ENCODE measurements at places on chromosomes 12 and 14.

DNA sequence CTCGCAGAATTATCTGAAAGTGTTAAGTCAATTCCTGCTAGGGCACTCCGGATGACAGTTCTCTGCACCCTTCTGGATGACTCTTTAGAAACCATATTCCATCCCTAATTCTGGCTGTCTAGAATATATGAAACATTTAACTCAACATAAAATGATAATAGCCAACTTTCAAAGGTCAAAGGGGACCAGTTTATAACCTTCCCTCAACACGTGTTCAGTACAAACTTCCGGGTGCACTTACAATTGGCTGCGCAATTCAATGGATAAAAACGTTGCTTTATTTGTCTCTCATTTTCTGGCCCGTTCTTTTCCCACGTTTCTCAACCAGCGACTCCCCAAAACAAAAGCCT is 1.3 kb downstream of the SBNO1 start:
- no peak for DNase-seq

GRCh38 chr14:22547313-22547947 is 41.6 kb downstream of the DAD1 start:
- DNase-seq = no peak

DNA sequence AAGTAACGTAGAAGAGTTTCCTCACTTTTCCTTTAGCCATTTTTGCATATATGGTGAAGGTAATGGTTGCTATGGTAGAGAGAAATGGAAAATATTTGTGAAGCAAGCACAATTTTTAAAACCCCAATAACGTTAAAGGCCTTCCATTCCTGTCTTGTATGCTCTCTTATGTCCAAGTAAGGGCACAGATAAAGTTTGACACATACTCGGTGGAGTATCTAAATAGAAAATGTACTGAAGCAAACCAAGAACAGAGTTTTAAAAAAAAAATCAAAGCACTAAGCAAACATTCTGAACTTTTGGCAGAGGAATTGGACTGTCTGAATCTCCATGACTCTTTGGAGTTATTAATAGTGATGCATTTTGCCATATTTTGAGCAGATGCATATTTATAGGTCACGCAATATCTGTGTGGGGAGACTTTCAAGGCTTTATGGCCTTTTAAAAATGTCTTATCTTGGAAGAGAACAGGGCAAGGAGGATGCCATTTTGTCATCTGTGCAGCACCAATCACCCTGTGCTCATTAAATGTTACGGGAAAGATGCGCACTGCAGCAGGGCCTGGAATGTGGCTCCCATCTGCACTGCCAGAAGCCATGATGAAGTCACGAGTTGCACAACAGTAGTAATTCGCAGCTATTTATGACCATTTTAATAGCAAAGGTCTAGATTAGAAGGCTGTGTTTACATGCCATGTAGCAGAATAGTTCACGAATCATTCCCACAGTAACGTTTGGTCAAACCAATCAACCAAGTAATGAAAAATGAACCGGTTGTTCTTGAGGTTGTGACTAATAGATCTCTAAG is 23.3 kb upstream of the AMIGO2 start:
- no peak for DNase-seq

GRCh38 chr12:8950221-8950527 is 729 bp upstream of the M6PR start:
- no peak for DNase-seq

DNA sequence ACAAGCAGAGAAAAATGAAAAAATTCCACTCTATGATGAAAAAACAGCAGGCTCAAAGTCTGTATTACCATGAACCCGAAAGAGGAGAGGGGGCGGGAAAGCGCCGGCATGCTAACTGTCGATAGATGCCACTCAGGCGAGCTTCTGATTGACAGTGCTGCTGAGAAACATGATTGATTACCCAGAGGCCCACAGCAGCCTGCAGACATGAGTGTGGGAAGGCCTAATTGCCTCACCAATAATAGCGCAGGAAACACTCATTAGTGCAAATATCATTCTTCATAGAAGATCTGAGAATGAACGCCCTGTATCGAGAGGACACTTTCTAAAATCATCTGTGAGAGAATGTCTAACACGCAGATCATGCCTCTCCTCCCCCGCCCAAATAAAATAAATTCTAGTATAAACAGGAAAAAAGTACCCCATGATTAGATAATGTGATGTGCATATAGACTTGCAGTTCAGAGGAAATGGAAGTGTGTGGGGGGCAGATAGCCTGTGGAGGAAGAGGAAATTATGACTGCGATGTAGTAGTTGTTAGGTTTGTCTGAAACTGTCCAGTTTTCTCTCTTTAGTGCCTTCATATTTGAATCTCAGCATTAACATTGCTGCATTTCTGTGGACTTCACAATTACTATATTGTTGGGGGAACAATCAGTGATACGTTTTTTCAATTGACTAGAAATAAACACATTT is 15.6 kb downstream of the TPH2 start:
- no peak for DNase-seq

- no peak for DNase-seq
Observed at GRCh38 chr14:94047581-94047980, 21.4 kb downstream of the OTUB2 start.

GRCh38 chr12:104094284-104094683 is 30.0 kb downstream of the HCFC2 start:
- no peak for DNase-seq

- DNase-seq = no peak
Observed at GRCh38 chr12:122062832-122063693, 15.5 kb upstream of the MLXIP start.

DNA sequence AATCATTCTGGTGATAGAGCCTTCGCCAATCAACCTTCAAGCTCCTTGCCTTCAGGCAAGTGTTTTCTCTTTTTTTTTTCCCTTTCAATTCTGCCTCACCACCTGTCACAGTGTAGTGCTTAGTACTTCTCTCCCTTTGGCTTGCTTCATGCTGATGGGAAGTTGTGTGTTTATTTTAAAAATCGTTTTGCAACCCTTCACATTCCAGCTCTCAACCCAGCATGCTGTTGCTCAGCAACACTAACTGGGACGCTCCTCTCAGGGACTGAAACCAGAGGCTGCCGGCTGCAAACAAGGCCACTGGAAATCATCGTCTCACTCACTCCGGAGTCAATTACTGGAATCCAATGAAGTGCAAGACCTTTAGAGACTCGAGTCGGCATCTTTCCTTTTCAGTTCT is 342.7 kb downstream of the PRKD1 start:
- DNase-seq = peak; percentile 84

GRCh38 chr12:19958389-19958788 is 409.9 kb upstream of the PDE3A start:
- no peak for DNase-seq

DNA sequence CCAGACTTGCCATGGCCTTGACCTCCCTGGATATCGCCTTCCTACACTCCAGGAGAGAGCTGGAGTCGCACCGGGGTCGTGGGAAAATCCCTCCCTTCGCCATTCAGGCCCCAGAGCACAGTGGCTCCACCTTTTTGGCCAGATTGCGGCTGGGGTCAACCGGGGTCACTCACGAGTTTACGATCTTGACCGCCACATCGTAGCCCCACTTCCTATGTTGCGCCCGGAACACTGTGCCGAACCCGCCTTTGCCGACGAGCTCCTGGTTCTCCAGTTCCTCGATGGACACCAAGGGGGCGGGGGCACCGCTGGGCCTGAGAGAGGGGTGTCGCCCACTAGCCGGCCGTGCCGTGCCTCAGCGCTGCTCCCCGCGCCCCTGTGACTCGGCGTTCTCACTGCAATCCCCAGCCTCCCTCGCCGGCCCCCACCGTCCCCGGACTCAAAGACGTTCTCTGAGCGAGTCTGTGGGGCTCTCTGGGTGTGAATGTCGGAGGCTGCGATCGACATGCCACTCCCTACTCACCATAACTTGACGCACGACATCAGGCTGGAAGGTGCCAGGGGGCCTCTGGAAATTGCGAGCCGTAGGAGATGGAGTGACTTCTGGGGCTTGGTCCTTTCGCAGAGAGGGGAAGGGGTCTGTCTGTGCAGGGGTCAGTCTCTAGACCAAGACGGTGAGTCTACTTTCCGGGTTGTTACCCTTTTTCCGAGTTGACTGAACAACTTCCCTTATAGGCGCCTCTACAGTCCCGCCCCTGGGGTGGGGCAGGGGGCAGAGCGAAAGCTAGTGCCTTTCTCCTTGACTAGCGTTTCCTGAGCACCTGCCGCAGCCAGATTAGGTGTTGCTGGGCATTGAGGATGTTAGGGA is at the start of gene RIPK3:
RIPK3 (minus strand) TSS at position 708 of the 868 bp plus-strand sequence; CDS start at position 543, 165 bp downstream.
- no peak for DNase-seq

DNA sequence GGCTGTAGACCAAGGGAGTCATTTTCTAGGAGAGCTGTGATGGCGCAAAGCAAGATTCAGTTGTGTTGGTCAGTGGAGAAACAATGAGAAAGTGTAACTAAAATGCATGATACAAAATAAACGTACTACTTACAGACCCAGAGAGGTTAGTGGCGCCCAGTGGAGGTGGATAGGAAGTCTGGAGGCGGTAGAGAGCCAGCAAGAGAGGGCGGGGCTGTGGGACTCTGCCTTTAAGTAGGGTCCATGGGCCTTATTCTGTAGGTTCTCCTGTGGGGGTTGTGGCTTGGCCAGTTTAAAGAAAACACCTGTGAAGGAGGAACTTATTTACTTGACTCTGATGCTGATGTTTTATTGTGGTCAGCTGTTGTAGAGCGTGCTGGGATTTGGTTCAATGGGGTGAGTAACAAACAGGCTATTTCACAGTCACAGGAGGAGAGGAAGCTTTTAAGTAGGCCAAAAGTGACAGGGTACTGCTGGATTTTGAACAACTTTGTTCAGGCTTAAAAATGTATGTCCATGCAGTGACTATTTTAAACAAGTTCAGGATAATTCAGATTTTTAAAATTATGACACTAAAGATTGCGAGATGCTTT is 1097.7 kb downstream of the TMTC2 start:
- DNase-seq = no peak

- no peak for DNase-seq
Observed at GRCh38 chr12:88893801-88894200, 313.5 kb upstream of the KITLG start.

DNA sequence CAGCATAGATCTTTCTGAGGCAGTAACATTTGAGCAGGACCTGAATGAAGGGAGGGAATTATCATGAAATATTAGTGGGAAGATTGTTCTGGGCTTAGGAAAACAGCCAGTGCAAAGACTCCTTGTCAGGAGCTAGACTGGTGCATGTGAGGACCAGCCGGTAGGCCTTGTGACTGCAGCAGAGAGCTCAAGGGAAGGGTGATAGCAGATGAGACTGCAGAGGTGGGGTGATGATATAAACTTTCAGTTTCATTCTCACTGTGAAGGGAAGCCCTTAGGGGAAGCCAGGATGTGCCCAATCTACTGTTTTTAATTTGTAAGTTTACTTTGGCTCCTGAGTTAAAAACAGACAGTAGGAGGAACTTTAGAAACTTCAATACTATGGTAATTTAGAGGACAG is 12.4 kb downstream of the IL22 start:
- no peak for DNase-seq

DNA sequence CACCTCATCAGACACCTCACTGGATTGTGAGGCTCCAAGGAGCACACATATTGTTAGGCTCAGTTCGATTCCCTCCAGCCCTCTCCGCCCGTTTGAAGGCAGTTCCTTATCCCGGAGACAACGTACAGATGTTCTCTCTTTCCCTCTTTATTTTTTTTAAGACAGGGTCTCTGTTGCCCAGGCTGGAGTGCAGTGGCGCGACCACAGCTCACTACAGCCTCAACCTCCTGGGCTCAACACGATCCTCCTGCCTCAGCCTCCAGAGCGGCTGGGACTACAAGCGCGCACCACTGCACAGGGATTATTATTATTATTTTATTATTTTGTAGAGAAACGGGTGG is 718 bp upstream of the TROAP start:
- no peak for DNase-seq

- no peak for DNase-seq
Observed at GRCh38 chr12:111063295-111064026, 143.1 kb upstream of the MYL2 start.

- DNase-seq = no peak
Observed at GRCh38 chr14:73753124-73753886, 39.1 kb upstream of the PNMA1 start.

- DNase-seq = peak; percentile 27
Observed at GRCh38 chr14:76352639-76353281, 23.2 kb upstream of the ESRRB start.

- no peak for DNase-seq
Observed at GRCh38 chr12:96497855-96498254, 8.5 kb downstream of the CFAP54 start.

GRCh38 chr14:73342670-73343069 is 105.4 kb downstream of the PAPLN start:
- no peak for DNase-seq

- no peak for DNase-seq
Observed at GRCh38 chr12:8037046-8037663, 4.6 kb downstream of the FOXJ2 start.

GRCh38 chr14:98951521-98952152 is 320.4 kb downstream of the BCL11B start:
- DNase-seq = no peak

DNA sequence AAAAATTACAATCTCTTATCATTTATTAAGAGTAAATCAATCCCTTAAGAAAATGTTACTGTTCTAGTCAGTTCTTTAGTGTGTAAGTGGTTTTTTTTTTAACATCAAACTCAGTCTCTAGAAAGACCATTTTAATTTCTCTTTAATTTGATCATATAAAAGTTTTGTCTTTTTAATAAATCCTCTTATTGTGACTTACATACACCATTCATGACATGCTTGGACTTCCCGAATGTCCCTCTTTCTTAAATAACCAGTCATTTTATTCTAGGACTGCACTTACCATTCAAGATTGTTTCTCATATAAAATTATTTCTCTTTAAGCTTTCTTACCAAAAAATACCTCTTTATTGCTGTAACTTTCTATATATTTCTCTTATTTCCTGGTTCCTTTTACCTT is 60.8 kb upstream of the EVL start:
- no peak for DNase-seq

GRCh38 chr12:2653461-2653965 is 141.3 kb upstream of the FKBP4 start:
- DNase-seq = no peak

GRCh38 chr12:89621521-89621920 is 87.1 kb downstream of the ATP2B1 start:
- DNase-seq = no peak

DNA sequence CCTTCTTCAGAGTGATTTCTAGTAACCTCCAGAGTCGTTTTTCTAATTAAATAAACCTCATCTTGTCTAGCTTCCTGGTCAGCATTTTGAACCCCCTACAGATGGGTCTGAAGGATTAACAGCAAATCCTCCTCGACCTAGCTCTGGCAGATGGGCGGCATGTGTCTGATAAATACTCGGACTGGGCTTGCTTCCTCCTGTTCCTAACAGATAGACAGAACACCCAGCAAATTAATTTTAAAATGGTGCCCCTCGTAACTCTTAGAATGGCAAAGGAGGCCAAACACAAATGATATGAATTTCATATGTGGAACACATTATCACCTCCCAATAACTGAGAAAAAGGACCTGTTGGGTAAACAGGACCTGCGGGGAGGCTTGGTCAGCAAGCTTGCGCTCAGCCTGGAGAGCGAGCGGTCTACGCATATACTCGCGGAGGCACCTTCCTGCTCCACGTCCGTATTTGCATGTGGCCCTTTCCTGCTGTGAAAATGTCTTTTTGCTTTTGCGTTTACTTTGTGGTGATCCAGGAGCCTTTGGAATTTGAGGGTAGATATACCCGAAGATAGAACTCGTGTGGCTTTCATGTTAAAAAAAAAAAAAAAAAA is 79.6 kb downstream of the OTX2 start:
- no peak for DNase-seq
